Large intestine (tissue), 12 donors: ENCODE measurements at places on chromosomes 7 and 10. TPM values are rescaled to one million over a fixed set of nuclear protein-coding genes. Genes with fewer than 3 reads are reported as not detected.

CLDN3 gene
- polyA plus RNA-seq, result 167 TPM

ZNF804B gene
- polyA plus RNA-seq, result 0.04 TPM

PNLIPRP2 gene
- 11.9 TPM for polyA plus RNA-seq

CXCL12 gene
- polyA plus RNA-seq, result 46.6 TPM

IGF2BP3 gene
- 61.6 TPM for polyA plus RNA-seq

SUN3 gene
- polyA plus RNA-seq, result not detected

RHBDD2 gene
- 51.9 TPM for polyA plus RNA-seq

SPDYE2B gene
- polyA plus RNA-seq, result 1.0 TPM

TMEM26 gene
- 5.0 TPM for polyA plus RNA-seq

CEP41 gene
- polyA plus RNA-seq, result 12.8 TPM

LIPJ gene
- 0.10 TPM for polyA plus RNA-seq

PRSS37 gene
- 0.34 TPM for polyA plus RNA-seq

KIAA1549 gene
- polyA plus RNA-seq, result 3.9 TPM

SHLD2 gene
- 35.9 TPM for polyA plus RNA-seq

PLAC9 gene
- 17.8 TPM for polyA plus RNA-seq
